ENCODE measurements at places on chromosomes 11 and 22. TPM values are rescaled to one million over a fixed set of nuclear protein-coding genes. Genes with fewer than 3 reads are reported as not detected.
A peak's percentile ranks its signal among the peaks of the same experiment; 100 is the strongest.

DNA sequence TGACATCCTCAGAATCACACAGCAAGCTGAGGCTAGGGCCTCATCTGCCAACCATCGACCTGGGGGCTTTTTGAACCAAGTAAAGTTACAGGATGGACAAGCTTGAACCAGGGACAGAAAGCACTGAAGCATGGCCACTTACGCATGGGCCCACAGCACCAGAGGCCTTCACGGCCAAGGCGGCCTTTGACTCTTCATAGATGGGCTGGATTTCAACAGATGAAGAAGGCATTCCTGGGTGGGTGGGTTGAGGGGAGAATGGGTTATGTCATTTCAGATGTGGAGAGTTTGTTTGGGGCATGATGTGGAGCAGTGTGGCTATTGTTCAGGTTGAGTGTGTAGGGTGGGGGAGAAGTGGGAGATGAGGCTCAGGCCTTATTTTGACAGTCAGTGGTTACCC lies 60.2 kb downstream of the LRRC32 start:
- no peak for DNase-seq

- no peak for DNase-seq
Measured at GRCh38 chr22:32706149-32706548, 95.4 kb upstream of the TIMP3 start.

The APOL4 gene
- 2.3 TPM for total RNA-seq

The ARFIP2 gene
- total RNA-seq = 76.9 TPM

- peak; percentile 65 for DNase-seq
Measured at GRCh38 chr11:57493507-57494503, 21.7 kb downstream of the SLC43A1 start.

DNA sequence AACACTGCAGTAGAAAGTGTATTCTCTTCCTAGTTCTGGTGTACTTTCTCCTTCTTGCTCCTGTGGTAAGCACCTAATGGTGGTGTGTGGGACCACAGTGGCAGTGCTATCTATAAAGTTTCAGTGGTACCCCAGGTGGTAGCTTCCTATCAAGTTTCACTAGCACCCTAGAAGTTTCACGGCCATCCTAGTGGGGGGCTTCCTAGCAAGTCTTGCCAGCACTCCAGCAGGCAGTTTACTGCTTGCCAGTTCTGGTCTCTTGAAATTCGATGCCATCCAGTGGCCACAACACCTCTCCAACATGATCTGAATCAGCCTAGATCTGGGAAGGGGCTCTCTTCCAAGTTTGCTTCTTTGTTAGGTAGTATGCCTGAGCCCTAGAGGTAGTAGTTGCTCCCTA lies 229.6 kb downstream of the SWAP70 start:
- no peak for DNase-seq

The GRK3 gene
- 5.3 TPM for total RNA-seq

- no peak for DNase-seq
Measured at GRCh38 chr11:128481135-128481534, 106.2 kb downstream of the ETS1 start.

- DNase-seq = no peak
Measured at GRCh38 chr11:78216021-78216420, 27.3 kb downstream of the USP35 start.

- peak; percentile 77 for DNase-seq
Measured at GRCh38 chr22:42294034-42294985, 23.9 kb upstream of the TCF20 start.

DNA sequence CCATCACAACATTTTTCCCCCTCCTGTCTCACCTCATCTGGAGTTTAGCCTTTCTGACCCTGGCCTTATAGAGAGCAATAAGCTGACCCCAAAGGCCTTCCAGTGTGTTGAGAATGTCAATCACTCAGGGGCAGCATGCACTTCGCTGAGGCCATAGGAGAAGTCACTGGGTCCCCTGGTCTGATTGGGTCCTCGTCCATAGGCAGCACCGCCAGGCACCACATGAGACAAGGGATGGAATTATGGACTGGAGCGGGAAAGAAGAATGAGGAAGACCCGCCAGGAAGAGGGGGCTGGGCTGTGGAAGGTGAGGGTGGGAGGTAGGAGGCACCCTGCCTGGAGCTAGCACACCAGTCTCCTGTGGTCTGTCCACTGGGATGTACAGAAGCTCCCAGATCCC lies 72.9 kb downstream of the DSCAML1 start:
- DNase-seq = no peak

- no peak for DNase-seq
Measured at GRCh38 chr11:19506816-19507486, 205.7 kb upstream of the NAV2 start.

- DNase-seq = peak; percentile 56
Measured at GRCh38 chr11:103091064-103091800, 728 bp downstream of the DCUN1D5 start.

The C22orf15 gene
- not detected for total RNA-seq

DNA sequence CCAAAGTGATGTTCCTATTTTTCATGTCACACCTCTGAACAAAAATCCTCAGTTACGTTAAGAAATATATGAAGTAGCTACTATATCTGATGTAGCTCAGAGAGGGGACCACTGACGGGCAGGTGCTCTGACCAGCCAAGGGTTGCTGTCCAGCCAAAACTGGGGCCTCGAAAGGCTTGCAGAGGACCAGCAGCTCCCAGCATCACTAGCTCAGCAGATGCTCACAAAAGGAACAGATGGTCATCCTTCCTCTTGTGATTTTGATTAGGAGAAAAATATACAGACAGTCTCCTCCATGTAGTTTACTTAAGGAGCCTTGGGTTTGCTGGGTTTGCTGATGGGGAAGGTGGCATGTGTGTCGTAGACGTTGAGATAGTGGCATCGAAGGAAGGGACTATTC lies 374.6 kb upstream of the B3GAT1 start:
- DNase-seq = no peak

The OVOL1 gene
- total RNA-seq = 32.9 TPM

- DNase-seq = no peak
Measured at GRCh38 chr22:21033895-21034294, 1.5 kb upstream of the SLC7A4 start.

The ALDH3B2 gene
- total RNA-seq = 0.08 TPM

DNA sequence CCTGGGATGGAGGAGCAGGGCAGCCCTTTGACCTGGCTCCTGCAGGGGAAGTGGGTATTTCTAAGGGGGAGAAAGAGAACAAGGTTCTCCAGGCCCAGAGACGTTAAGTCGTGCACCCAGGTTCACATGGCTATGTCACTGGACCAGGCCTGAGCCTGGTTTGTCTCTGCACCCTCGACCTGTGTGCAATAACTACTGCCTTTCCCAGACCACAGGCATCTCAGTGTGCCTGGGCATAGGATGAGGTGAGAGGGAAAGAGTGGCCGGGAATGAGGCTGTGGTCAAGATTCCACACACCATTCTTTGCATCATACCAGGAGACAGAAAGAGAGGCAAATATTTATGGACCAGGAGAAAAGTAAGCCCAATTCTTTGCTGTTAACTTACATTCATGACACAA lies 66.8 kb downstream of the PRR5L start:
- no peak for DNase-seq

- no peak for DNase-seq
Measured at GRCh38 chr22:44449061-44449682, 48.9 kb downstream of the RTL6 start.

GRCh38 chr11:16985297-16985696 lies 28.9 kb downstream of the PLEKHA7 start:
- peak; percentile 66 for DNase-seq

- peak; percentile 55 for DNase-seq
Measured at GRCh38 chr11:57751676-57752253, at the start of gene BTBD18. Gene BTBD18 (minus strand): TSS chr11:57751819. CDS start chr11:57751188, 631 bp downstream.

The GPR83 gene
- not detected for total RNA-seq

The GTSE1 gene
- 38.8 TPM for total RNA-seq

The MMP27 gene
- total RNA-seq = not detected

DNA sequence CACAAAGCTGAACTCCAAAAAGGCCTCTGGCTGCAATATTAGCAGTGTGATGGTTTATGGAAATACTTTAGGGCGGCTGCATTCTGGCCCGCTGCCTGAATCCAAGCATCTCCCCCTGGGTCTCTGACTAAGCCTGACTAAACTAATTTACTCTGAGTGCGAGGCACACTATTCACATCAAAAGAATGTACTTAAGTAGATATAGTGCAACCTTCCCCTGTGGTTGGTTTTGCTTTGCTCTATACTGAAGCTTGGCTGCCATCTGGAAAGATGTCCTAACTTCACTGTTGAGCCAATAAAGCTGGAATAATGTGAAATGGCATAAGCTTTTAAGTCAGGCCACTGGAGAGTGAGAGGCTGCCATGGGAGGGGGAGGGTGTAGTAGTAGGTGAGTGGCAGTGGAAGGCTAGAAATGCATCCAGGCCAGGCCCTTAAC lies 321.6 kb downstream of the AASDHPPT start:
- DNase-seq = no peak

DNA sequence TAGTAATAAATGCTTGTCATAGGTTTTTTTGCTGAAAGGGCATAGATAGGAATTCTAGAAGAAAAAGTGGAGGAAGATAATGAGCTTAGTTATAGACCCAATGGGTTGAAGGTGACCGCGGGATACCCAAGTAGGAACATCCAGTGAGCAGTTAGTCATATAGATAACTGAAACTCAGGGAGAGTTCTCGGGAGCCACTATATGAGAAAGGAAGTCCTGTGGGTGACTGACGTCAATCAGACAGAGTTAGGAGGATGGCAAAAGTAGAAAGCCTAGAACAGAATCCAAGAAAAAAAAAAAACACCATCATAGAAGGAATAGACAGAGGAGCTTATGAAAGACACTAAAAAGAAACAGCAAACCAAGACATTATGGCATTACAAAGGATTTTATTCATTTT lies 1.6 kb upstream of the CNGA4 start:
- DNase-seq = no peak

DNA sequence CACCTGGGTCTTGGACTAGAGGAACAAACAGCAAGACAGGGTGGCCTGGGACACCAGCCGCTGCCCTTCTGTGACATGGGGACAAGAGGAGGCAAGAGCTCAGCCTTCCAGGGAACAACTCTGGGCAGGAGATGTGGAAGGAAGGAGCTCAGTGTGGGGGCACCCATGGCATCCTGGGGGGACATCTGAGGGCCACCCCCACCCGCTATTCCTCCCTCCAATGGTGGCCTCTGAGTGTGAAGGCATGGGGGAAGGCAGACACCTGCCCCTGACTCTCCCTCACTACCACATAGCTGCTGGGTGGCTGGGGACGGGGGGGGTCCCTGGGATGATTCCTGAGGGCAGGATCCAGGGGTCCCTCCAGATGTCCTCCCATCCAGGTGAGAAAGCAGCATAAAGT lies 4.5 kb downstream of the APOBEC3B start:
- no peak for DNase-seq

- no peak for DNase-seq
Measured at GRCh38 chr11:17186932-17187692, 20.7 kb downstream of the PIK3C2A start.

- DNase-seq = no peak
Measured at GRCh38 chr11:126489836-126490660, 134.6 kb downstream of the ST3GAL4 start.

DNA sequence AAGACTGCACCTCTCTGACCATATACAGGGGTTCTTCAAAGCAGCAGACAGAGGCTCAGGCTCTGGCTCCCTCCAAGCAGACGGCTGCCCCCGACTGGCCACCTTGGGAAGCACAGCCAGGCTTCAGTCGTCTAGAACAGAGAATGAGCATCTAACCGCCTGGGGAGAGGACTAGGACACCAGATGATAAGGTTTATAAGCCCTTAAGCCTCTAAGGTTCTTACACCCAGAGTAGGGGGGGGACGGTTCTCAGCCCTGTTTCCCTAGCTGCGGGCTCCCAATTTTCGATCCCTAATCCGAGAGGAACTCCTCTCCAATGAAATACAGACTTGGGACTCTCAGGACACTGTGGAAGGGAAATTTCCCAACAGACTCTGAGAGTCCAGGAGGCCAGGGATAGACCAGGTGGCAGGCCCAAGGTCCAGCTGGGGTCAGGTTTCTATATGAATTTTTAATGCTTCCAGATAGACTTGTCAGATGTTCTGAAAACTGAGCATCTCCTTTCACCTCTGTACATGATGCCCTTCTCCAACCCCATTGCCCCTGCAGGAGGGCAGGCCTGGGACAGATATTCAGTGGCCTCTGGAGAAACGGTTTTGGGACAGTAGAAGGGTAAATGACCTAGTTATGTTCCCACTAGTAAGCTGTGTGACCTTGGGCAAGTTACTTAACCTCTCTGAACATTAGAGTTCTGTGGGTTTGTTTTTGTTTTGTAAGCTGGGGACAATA lies 20.2 kb downstream of the RTN4RL2 start:
- DNase-seq = peak; percentile 89

The TRIM48 gene
- total RNA-seq = not detected

DNA sequence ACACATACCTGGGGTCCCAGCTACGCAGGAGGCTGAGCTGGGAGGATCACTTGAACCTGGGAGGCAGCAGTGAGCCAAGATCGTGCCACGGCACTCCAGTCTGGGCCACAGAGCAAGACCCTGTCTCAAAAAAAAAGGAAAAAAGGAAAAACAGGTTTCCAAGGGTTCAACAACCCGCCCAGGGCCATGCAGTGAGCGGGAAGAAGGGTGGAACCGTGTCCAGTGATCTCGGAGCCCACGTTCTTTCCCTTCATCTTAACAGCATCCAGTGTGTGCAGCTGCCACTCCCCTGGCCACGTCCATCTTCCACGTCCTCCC lies 14.9 kb upstream of the LRP5 start:
- no peak for DNase-seq

The TMEM151A gene
- total RNA-seq = 0.47 TPM

DNA sequence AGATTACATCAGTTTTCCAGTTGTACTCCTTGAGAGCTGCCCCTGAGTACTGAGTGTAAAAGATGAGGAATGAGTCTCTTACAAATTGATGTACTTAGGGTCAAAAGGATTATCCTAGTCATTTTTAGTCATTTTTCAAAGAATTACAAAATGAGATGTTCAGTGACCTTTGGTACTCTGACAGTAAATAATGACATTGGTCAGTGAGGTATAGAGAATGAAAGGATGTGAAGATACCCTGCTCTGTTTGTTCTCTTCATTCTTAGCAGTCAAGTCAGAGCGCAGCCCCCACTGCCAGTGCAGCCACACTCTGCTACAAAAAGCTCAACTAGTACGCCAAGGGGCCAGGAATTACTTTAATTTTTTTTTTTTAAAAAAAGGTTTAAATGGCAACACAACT lies 4.1 kb upstream of the ESAM start:
- DNase-seq = no peak

DNA sequence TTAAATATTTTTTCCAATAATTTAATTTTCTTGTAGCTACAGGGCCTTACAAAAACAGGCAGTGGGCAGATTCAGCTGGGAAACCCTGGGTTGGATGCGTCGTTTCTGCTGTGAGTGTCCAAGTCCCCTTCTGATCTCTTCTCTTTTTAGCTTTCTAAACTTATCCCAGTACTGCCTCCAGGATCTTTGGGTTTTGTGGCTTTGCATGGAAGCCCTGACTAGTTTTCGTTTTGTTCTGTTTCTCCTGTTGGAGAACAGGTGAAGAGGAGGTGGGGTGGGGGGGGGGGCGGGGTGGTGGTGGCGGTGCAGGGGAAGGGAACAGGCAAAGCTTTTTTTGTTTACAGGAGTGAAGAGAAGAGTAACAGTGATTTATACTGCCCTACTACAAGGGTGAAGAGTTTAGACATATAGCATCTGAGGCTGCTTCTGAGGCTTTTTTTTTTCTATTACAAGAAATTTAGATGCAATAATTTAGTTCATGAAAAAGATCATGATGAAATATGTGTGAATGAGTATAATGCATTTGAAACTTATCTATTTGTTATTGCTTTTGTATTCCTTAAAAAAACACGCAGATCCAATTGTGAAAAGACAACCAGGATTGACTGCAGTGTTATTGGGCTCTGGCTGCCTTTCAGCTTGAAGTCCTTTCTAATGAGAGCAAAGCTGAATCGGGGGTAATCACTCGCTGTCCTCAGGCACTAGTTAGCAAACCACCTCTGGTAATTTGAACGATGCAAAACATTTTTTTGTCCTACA lies 142.9 kb downstream of the NCAM1 start:
- DNase-seq = no peak

All from colonic mucosa (tissue), 4 donors.